Hematopoietic multipotent progenitor cell treated with erythropoietin and hydrocortisone succinate and interleukin-3 and kit ligand, for 4 days (in vitro differentiated cells): ENCODE measurements at places on chromosomes 1 and 21.

- DNase-seq, result no peak
Observed at GRCh38 chr1:224064150-224064549, 49.8 kb upstream of the FBXO28 start.

DNA sequence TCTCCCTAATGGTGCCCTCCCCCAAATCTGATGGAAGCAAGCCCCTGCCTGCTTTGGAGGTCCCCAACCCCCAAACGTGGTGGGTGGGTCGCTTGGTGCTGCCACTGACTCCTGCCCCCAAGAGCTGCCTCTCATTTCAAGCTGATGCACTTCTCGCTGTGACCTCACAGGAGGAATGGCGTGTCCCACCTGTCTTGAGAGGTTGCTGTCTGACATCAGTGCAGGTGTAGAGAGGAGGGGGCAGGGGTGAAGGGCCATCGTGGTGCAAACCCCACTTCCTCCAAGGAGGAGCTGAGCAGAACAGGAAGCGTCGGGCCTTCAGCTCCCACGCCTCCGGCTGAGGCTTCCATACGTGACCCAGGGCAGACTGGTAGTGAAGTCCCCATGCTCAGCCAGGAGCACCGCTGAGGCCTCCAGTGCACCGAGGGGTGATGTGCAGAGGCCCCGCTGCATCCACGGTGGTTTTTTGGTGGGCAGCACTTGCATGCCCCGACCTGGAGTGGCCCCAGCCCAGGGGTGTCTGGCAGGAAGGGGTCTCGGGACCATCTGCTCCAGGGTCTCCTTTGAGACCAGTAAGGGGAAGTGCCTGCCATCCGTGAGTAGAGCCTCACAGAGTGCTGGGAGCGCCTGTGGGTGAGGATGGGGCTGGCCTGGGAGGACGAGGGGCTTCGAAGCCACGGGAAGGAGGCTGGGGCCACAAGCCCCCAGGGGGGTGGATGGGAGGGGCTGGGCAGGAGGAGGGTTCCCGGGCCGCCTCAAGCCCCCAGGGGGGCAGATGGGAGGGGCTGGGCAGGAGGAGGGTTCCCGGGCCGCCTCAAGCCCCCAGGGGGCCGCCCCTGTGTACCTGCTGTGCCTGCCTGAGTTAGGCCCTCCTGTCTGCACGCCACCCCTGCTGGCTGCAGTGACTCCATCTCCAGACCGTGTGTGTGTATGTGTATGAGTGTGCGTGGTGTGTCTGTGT, 39.8 kb downstream of the WDR4 start:
- DNase-seq, result no peak

DNA sequence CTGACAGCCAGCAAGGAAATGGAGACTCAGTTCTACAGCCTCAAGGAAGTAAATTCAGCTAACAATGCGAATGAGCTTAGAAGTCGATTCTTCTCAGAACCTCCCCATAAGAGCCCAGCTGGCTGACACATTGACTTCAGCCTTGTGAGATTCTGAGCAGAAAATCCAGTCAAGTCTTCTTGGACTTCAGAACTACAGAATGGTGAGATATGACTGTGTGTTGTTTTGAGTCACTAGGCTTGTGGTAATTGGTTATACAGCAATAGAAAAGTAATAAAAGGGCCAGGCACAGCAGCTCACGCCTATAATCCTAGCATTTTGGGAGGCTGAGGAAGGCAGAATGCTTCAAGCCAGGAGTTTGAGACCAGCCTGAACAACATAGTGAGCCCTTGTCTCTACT, 161.8 kb upstream of the IVNS1ABP start:
- no peak for DNase-seq

DNA sequence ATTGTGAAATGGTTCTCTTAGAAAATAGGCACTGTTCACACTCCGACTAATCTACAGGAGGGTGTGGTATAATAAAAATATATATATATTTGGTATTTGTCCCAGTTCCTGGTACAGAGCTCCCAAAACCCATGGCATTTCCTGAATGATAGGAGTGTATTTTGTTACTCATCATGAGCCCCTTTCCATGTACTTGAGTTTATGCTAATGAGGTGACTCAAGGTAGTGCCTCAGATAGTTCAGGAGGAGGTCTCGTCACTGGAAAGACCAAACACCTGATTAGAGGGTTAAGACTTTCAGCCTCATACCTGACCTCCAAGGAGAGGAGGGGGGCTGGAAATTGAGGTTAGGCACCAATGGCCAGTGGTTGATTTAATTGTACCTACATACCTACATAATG, 57.9 kb downstream of the TTC3 start:
- no peak for DNase-seq

DNA sequence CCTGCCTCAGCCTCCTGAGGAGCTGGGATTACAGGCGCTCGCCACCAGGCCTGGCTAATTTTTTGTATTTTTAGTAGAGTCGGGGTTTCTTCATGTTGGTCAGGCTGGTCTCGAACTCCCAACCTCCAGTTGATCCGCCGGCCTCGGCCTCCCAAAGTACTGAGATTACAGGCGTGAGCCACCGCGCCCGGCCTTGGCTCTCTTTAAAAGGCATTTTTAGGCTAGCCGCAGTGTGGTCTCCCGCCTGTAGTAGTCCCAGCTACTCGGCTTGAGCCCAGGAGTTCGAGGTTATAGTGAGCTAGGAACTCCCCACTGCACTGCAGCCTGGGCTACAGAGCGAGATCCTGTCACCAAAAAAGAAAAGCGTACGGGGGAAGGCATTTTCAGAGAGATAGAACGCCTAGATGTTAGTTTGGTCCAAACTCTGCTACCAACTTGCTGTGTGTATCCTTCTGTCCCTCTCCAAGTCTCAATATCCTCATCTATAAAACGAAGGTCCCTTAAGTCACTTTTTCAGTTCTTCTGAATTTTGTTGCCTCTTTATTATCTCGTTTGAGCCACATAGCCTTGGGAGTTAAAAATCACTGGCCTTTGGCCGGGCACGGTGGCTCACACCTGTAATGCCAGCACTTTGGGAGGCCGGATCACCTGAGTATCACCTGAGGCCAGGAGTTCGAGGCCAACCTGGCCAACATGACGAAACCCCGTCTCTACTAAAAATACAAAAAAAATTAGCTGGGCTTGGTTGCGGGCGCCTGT, 734 bp downstream of the MED18 start:
- DNase-seq, result peak; percentile 73

DNA sequence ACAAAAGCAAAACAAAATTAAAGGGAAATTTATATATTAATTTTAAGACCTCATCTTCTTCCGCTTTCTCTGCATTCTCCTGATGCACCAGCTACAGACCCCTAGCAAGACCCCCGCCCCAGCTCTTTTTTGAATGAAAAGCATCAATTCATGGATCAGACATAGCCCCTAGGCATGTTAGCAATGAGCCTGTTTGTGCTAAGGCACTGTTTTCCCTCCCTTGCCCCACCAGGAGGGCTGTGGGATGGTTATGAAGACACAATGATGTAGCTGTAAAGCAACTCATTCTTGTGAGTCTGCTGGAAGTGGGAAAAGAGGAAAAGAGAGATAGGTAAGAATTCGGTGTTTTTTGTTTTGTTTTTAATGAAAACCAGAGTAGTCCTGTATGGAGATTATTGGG, 88.5 kb upstream of the ZBTB18 start:
- DNase-seq, result no peak

GRCh38 chr1:230149751-230150584, 82.9 kb downstream of the GALNT2 start:
- peak; percentile 85 for DNase-seq

DNA sequence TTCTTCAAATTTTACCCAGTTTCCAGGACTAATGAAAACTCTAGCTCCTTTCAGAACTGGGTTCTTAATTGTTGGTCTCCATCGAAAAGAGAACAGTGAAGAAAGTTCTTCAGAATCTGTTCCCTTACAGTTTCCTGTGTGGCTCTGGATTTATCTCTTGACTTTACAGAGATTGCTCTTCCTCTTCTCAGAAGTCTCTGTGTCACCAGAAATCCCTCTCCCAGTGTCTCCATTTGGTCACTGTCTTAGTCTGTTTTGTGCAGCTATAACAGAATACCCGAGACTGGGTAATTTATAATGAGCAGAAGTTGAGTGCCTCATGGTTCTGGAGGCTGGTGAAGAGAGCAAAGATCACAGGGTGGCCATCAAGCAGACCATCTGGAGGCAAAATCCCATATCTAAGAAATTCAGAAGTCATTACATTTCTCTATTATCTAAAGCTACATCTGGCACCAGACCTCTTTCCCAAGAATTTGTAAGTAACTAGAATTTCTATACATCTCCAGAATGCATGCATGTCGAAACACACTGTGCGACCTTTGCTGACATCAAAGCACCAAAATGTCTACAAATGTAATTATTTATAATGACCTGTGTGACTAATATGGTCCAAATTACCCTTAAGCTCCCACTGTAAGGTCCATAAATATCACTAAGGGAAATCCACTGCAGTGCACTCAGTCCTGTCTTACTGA, 65.4 kb upstream of the KRTAP19-8 start:
- DNase-seq, result no peak

DNA sequence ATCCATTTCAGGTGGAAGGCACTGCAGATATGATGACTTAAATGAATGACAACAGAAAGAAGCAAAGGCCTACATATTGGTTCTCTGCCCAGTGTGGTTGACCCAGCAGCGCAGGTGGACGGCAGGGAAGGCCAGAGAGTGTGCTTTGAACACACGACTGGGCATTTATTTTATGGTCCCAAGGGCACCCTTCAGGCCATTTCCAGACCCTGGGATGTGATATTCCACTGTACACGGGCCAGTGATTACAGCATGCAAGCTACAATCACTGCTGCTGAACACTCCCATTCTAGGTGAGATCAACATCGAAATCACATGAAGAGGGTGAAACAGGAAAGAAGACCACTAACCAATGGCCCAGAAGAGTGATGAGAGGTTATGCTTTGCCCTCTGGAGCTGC, 33.8 kb downstream of the PCNX2 start:
- DNase-seq, result no peak

DNA sequence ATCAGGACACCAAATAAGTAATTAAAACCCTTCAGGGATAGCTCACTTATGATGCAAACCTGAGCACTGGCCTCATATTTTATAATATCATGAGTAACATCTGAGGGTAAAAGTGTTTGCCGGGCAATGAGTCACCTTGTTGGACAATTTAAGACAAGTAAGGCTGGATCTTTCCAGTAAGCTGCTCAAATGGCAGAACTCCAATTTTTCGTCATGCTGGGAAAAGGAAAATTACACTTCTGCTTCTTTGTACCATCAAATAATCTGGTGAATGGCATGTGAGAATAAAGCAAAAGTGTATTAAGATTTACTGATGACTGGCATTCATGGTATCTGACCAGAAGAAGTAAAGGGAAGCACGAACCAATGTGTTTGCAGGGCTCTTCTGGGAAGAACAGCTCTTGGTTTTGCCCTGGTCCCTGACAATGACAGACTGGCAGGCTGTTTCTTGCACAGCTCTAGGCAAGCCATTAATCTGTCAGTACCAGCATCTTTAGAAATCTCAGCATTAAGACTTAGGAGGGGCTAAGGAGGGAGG, 392.2 kb downstream of the VAV3 start:
- DNase-seq, result no peak
